ENCODE measurements at places on chromosomes 4 and X.

- DNase-seq: no peak
These were observed 307.3 kb upstream of the KLF3 start for GRCh38 chr4:38356686-38357085.

DNA sequence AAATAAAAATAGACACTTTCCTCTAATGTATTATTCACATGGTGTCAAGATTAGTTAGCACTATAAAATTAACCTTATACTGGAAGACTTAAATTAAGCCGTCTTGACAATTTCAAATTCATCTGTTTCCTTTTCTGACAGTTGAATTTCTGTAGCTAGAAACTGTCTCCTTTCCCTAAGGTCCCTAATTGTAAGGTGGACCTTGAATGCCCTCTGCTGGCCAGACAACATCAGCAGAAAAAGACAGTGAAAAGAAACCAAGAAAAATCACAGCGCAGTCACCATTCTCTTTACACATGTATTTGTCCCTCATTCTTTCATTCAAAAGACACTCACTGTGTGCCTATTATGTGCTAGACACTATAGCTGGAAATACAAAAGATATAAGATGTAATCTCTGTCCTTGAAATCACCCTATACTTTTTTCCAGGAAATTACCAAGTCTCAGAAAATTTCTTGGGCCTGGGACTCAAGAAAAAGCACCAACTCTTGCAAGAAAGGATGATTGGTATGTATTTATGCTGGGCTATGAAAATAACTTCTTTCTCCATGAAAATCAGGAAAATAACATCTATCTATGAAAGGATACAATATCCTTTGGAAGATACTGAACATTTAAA, 32.7 kb upstream of the AMBN start:
- DNase-seq: peak; percentile 3

GRCh38 chr4:7217474-7218321, 25.4 kb downstream of the SORCS2 start:
- no peak for DNase-seq

DNA sequence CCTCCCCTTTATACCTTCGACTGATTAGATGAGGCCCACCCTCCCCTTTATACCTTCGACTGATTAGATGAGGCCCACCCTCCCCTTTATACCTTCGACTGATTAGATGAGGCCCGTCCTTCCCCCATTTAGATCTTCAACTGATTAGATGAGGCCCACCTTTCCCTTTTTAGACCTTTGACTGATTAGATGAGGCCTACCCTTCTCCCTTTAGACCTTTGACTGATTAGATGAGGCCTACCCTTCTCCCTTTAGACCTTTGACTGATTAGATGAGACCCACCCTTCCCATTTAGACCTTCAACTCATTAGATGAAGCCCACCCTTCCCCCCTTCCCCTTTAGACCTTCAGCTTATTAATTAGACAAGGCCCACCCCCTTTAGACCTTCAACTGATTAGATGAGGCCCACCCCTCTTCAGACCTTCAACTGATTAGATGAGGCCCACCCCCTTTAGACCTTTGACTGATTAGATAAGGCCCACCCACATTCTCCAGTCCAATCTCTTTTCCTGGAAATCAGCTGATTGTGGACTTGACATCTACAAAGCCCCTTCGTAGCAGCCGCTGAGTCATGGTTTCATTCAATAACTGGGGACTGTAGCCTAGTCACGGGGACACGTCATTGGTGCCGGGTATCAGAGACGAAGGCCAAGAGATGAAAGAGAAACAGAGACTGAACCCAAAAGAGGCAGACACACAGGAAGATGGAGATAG, 28.8 kb upstream of the IL3RA start:
- DNase-seq: no peak

DNA sequence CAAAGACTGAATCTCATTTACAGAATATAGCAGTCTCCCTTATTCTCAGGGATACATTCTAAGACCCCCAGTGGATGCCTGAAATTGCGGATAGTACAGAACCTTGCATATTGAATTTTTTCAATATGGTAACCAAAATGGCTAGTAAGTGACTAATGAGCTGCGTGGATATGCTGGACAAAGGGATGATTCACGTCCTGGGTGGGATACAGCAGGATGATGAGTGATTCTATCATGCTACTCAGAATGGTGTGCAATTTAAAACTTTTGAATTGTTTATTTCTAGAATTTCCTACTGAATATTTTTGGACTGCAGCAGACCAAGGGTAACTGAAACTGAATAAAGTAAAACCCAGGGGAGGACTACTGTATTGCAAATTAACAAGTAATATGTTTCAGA, 66.7 kb downstream of the STAG2 start:
- no peak for DNase-seq

DNA sequence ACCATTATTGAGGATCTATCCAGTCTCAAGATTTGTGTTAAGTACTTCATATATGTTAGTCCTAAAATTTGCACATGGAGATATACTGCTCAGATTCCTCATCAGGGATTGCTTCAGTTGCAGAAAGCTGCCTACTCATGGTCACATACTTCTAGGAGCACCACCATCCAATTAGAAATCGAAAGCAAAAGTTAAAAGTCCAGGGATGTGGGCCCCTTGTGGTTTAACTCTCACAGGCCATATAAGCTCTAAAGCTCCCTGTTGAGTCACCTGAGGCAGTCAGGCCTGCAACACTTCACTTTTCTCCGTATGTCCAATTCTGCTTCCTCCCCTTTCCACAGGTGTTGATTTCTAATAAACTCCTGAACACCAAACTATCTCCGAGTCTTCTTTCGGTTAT, 84.2 kb downstream of the CNOT6L start:
- peak; percentile 4 for DNase-seq

- no peak for DNase-seq
These were observed 65.3 kb upstream of the MYOZ2 start for GRCh38 chr4:119070301-119070700.

All from stimulated activated CD8-positive, alpha-beta memory T cell treated with anti-CD3 and anti-CD28 coated beads, Interleukin-4, amount 100 ng/mL, for 24 hours (primary cell).